Thoracic aorta (tissue), 2 donors: ENCODE measurements at places on chromosomes 6 and 20. TPM values are rescaled to one million over a fixed set of nuclear protein-coding genes. Genes with fewer than 3 reads are reported as not detected.

DNA sequence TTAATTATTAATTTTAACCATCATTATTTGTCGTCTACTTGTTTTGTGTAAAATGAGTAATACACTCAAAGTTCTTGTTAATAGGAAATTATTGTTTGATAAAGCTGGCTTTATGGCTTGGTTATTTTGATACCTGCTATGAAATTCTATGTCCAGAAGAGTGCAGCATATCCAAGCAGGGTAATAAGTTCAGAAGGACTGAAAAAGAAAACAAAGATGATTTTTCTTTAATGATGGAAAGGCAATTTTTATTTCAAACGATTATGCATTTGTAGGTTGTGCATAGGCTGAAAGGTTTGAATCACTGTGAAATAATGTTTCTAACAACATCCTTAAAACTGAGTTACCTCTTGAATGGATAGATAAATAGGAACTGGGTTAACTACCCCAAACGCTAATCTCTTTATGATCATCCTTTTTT, 1.4 kb upstream of the MAN1A1 start:
- peak overlapping the region; percentile 98 for H3K27ac ChIP-seq
- H3K4me1 ChIP-seq = peaks cover 11% of the 10 kb centered on the region
- H3K4me3 ChIP-seq = peak overlapping the region; percentile 98
- H3K36me3 ChIP-seq = no peaks in the 10 kb centered on the region
- H3K27me3 ChIP-seq = no peaks in the 10 kb centered on the region

- H3K27me3 ChIP-seq = no peaks in the 10 kb centered on the region
- no peak overlapping the region for H3K4me3 ChIP-seq
- no peak for DNase-seq
- no peaks in the 10 kb centered on the region for H3K36me3 ChIP-seq
- H3K27ac ChIP-seq = no peak overlapping the region
Measured at GRCh38 chr20:3900187-3900604, 11.0 kb downstream of the PANK2 start.

- no peaks in the 10 kb centered on the region for H3K27me3 ChIP-seq
- DNase-seq = no peak
Measured at GRCh38 chr20:2163312-2163711, 61.7 kb downstream of the STK35 start.

GRCh38 chr6:161079566-161080262, 88.1 kb downstream of the MAP3K4 start:
- no peak for DNase-seq
- no peaks in the 10 kb centered on the region for H3K4me1 ChIP-seq
- no peak overlapping the region for H3K27ac ChIP-seq
- H3K27me3 ChIP-seq = no peaks in the 10 kb centered on the region

- no peak for DNase-seq
- no peak overlapping the region for H3K4me3 ChIP-seq
- no peaks in the 10 kb centered on the region for H3K4me1 ChIP-seq
- no peaks in the 10 kb centered on the region for H3K36me3 ChIP-seq
Measured at GRCh38 chr6:30043744-30044143, 17.3 kb upstream of the POLR1H start.

Gene C20orf144
- total RNA-seq = not detected

Gene NMBR
- total RNA-seq = 0.49 TPM

Gene PKIG
- 186 TPM for total RNA-seq

Gene FAXC
- 0.99 TPM for total RNA-seq

Gene NT5DC1
- total RNA-seq = 25.0 TPM
